ENCODE measurements at places on chromosomes 2 and 18.

DNA sequence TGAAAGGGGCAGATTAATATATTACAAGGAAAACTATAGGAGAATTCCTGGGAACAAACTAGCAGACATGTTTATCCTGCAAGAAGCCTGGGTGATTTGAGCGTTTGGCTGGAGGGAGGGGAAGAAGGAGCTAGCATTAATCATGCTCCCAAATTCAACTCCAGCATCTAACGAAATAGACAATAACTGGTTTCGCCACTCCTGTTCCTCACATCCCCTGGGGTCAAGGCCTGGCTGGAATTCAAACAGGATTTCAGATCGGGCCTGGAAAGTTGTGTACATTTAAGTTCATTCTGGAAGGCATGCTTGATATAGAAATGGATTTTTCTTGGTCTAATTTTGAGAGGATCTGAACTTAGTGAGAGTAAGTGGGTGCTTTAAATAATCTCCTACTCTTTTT is 126.1 kb upstream of the CTAGE1 start:
- no peak for DNase-seq

DNA sequence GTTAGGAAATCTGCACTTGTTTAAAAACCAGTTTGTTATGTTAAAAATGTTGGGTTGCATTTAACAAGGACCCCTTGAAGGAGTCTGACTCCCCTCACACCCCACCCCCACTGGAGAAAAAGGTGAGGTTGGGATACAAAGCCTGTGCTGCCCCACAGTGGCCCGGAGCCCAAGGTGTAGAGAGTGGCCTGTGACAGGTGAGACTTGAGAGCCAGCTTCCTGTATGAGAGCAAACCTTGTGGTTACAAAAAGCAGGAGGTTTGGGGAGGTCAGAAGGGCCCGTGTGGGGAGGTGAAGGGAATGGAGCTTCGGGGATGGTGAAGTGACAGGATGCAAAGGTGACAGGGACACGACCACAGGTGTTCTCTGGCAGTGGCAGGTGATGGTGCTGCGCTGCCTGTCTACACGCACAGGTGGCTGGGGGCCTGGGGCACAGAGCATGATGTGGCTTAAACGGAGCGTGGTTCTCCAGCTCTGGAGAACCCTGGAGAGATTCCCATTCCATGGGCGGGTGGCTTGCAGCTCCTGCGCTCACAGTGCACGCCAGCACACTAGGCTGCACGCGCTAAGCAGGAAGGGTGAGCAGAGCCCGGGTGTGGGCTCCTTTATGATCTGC is 29.0 kb downstream of the IMPA2 start:
- DNase-seq, result no peak

- no peak for DNase-seq
Observed at GRCh38 chr2:102256276-102256675, 55.1 kb upstream of the IL1RL1 start.

DNA sequence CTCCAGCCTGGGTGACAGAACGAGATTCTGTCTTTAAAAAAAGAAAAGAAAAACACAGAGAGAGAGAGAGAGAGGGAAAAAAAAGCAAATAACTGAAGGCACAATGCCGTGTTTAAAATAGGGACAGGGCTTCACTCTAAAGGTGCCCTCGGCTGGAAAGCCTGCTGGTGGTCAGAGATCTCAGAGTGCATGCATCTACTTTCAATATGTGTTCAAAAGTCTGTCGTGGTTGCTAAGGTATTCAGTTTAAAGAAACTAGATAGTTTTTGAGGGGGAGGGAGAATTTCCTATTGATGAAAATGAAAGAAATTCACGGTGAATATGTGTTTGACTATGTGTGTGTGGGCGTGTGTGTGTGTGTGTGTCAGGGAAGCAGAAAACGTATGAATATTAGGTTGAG is 11.0 kb upstream of the CBLN2 start:
- no peak for DNase-seq

DNA sequence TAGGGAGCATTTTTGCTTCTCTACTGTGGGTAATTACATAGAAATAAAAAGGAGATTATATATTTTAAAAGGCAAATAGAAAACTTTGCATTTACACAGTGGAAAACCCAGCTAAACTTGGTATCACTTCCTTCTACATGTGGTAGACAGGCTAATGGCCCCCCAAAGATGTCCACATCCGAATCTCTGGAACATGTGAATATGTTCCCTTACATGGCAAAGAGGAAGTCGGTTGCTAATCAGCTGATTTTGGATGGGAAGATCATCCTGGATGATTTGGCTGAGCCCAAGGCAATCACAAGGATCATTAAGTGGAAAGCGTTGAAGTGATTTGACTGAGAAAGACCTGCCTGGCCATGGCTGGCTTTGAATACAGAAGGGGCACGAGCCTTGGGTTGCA is 26.2 kb downstream of the CREG2 start:
- DNase-seq, result no peak

DNA sequence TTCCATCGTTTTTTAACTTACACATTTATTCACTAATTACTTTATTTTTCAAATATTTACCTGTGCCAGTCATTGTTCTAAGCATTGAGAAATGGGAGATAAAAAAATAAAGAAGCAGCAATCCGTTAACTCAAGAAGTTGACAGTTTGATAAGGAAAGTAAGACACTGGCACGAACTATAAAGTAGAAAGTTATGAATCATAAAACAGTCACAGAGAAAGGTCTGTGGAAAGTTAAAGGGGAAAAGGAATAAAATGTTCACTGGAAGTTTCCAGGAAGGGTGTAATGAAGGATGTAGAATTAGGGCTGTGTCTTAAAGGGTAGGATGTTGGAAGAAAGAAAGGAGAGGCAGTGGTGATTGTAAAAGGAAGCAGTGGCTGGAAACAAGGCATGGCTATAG is 118.9 kb downstream of the RDH14 start:
- DNase-seq, result no peak

GRCh38 chr2:45904946-45905631 is 253.6 kb downstream of the PRKCE start:
- no peak for DNase-seq

DNA sequence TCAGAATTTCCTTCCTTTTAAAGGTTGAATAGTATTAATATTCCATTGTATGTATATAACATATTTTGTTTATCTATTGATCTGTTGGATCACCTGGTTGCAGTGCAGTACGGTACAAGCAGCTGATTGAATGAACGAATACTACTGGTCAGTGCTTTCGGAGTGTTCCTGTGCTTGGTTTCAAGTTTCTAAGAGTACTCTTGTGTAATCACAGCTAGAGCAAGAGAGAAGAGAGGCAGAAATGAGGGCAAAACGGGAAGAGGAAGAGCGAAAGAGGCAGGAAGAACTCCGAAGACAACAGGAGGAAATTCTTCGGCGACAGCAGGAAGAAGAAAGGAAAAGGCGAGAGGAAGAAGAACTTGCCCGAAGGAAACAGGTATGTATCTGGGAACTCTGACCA is 40.3 kb upstream of the KCNJ13 start:
- no peak for DNase-seq

DNA sequence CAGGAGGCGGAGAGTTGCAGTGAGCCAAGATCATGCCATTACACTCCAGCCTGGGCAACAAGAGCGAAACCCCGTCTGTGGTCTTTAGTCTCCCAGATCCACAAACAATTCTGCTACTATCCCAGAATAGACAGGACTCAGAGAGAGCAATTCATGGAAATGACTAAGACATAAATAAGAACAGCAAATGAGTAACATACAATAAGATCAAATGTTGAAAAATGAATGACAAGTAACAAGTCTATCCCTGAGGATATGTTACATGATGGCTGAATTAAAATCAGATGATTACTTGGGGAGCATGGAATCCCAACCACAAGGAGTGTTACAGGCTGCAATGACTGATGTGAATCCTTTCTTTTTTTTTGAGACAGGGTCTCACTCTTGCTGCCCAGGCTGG is 10.3 kb downstream of the ARL5A start:
- no peak for DNase-seq

GRCh38 chr18:57659460-57660102 is 37.9 kb upstream of the NARS1 start:
- DNase-seq, result no peak

DNA sequence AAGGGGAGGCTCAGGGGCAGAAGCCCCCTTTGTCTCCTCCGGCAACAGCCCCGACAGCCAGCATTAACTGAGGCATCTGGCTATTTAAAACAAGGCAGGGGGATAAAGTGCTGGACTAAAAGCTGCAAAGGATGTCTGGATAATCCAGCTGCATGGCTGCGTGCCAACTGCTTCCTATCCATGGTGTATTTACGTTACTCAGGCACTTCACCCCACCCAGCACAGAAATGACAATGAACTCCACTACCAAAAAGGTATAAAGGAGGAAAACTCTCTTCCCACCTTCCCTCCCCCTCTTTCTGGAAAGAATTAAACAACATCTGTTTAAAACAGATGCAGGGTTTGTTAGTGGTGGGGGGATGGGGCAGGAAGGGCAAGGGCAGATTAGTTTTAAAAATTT is 82.5 kb downstream of the SPRED2 start:
- DNase-seq, result peak; percentile 56

DNA sequence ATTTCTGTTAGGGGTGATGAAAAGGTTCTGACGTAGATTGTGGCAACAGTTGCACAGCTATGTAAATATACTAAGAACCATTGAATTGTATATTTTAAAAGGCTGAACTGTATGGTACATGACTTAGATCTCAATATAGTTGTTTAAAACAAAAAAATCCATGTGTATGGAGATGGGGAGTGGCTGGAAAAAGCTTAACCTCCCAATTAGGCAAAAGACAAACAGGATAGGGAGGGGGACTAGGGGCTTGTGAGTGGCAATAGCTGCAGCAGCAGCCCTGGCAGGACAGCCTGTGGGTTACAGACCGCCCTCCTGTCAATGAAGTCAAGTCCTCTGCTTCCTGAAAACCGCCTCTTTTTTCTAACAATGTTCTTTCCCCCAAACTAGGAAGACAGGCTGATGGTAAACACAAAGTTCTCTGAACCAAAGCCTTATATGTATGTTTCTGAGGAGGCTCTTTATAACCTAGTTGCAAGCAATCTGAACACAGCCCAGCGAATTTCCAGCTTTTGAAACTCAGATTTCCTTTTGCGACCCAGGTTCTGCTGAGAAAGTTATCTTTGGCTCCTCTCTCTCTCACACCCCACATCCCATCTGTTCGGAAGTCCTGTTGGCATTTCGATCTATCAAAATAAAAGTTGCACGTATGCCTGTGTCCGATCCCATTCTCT is 10.3 kb downstream of the ATP8B1 start:
- no peak for DNase-seq
